ENCODE measurements at places on chromosomes 12 and 14. TPM values are rescaled to one million over a fixed set of nuclear protein-coding genes. Genes with fewer than 3 reads are reported as not detected.

The SLC17A8 gene
- total RNA-seq, result not detected

- DNase-seq, result no peak
These were observed 2.2 kb upstream of the NFKBIA start for GRCh38 chr14:35406506-35407305.

The NEUROD4 gene
- total RNA-seq, result 0.05 TPM

DNA sequence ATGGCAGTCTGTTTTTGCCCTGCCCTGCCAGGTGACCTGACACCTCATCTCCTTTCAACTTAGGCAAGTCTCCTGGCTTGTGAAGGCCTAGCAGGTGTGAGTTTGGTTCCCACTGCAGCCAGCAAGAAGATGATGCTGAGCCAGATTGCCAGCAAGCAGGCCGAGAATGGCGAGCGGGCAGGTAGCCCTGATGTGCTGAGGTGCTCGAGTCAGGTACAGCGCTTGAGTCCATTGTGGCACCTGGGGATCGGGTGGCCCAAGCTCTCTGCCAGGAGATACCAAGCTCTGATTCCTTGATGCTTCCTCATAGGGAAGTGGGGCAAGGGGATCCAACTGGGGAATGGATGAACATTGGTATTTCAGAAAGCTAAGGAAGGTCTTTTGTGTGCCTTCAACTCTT, 4.1 kb upstream of the CSAD start:
- DNase-seq, result no peak

The GPR162 gene
- 0.29 TPM for total RNA-seq

The CAND1 gene
- total RNA-seq, result 209 TPM

DNA sequence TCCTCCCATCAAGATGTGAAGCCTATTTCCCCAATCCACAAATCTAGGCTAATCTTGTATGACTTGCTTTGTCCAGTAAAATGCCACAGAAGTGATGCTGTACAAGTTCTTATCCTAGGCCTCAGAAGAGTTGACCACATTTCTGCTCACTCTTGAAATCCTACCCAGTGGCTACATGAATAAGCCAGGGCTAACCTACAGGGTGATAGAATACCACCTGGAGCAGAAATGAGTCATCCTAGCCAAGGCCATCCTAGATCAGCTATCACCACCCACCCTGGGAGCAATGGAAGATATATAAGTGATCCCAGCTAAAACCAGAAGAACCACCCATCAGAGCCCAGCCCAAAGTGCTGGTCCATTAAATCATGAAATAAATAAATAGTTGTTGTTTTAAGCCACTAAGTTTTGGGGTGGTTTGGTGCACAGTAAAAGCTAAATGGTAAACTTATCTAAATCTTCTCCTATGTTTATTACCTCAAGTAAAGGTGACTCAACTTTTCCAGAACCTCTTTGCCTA, 105.1 kb downstream of the RPS29 start:
- no peak for DNase-seq

- no peak for DNase-seq
These were observed 8.1 kb downstream of the TAMALIN start for GRCh38 chr12:52014567-52015530.

- no peak for DNase-seq
These were observed 39.1 kb downstream of the TSPAN9 start for GRCh38 chr12:3116106-3116844.

DNA sequence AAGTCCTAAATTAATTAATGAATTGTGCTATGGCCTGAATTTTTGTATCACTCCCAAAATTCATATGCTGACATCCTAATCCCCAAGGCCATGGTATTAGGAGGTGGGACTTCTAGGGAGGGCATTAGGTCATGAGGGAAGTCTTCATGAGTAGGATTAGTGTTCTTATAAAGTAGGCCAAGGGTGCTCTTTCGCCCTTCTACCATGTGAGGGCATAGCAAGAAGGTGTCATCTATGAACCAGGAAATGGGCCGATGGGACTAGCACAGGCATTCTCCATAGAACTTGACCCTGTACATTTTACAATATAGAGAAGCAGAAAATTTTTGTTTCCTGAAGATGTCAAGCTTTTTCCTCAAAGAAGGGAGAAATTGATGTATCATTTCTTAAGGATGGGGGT, 12.5 kb downstream of the SYT10 start:
- DNase-seq, result no peak

GRCh38 chr14:29743531-29743930, 184.1 kb downstream of the PRKD1 start:
- no peak for DNase-seq

GRCh38 chr12:76643438-76643837, 83.9 kb upstream of the OSBPL8 start:
- DNase-seq, result no peak

The KRT71 gene
- total RNA-seq, result not detected

- DNase-seq, result no peak
These were observed 14.3 kb upstream of the ZFP36L1 start for GRCh38 chr14:68807148-68807600.

The ZNF384 gene
- total RNA-seq, result 79.6 TPM

DNA sequence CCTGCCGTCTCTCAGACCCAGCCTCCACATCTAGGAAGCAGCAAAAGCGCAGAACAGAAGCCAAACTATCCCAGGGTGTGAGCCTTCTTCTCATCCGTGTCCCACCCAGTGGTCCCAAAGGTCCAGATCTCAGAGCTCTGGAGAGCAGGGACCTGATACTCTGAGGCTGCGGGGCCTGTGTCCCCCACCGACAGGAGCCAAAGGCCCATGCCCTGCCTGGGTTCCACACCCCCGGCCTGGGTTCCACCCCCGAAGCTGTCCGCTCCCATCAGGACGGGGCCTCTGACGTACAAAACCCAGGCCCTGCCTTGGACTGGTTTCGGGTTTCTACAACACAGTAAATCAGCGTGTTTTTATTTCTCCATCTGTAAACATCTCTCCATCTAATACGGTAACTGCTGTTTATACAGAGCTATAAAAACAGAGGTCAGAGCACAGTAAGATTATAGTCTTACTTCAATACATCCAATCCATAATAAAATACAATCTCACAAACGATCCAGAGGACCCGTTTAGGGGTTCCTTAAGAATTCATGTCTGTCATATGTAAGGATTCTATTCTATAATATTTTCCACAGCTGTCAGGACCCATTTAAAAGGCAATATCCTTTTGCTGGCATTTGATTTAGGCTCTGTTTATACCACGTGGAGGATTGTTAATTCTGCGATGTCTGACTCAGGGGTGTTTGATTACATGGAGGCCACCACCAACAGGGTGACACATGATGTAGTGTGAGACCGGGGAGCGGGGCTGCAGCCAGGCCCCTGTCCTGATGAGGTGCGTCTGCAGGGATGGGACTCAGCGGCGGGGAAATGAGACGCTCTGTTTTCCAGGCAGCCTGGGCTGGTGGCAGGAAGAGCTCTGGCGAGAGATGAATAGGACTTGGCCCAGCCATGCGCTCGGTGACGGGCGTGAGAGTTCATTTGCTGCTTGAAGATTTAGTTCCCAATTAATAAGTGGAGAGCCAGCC, 110.3 kb downstream of the DICER1 start:
- no peak for DNase-seq

- no peak for DNase-seq
These were observed 2.9 kb upstream of the CLEC7A start for GRCh38 chr12:10132850-10133370.

DNA sequence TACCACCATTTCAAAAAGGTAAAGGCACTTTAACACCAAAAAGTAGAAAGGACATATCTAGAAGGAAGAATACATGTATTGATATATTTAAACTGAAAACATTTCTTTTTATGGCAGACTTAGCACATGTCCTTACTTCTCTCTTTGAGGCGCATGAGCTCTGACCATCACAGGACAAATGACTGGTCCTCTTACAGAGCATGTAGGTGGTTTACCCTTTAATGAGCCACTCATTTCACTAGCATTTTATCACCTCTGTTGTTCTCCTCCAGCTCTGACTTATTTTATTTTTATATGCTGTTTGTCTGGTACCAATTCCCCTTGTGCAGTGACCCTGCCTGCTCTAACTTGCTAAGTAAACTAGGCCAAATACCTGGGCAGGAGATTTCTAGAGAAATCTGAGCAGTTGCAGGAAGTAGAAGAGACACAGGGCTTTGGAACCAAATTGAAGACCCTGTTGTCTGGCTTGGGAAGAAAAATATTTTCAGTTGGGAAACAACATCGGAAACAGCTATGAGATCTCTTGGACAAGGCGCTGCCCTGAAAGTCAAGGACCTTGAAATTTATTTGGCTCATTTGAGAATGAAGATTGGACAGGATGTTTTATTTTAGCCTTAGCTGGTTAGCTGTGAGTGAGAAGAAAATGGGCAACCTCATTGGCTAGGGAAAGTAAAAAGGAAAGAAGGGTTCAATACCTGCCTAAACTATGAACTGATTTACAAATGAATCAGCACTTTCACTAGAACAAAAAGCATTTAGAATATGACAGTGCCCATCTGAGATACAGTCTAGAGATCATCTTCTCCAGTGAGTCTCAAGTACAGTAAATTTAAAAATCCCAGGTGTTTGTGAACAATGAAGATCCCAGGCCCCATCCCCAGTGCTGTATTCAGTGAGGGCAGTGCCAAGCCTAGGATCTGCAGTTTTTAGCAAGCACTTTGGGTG, 374.4 kb downstream of the ZFP36L1 start:
- DNase-seq, result no peak

- DNase-seq, result no peak
These were observed 26.6 kb downstream of the MBIP start for GRCh38 chr14:36293824-36294223.

The MIPOL1 gene
- total RNA-seq, result not detected

DNA sequence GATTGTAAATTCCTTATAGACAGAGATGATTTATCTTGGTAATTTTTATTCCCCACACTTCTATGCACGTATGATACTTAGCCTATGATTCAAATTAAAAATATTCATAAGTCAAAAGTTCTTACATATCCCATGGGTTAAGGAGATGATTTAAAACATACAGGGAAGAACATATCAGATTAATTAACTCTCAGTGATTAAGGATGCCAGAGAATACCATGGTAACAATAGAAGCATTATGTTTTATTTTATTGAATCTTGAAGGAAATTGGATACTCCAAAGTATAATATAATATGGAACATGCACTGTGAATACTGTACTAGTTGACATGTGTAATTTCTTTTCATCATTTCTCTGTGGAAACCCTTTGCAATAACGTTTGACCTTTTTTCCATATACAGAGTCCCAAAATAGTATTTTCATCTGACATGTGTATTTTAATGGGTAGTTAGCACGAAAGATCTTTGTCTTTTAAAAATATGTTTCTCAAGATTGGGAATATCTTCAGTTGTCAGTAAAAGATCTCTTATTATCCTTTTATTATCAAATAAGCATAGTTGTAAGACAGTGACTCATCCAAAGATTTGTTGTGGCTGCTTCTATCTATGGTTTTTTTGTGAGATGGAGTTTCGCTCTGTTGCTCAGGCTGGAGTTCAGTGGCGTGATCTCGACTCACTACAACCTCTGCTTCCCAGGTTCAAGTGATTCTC, 166.7 kb downstream of the RAD51B start:
- no peak for DNase-seq

The COL2A1 gene
- total RNA-seq, result not detected

DNA sequence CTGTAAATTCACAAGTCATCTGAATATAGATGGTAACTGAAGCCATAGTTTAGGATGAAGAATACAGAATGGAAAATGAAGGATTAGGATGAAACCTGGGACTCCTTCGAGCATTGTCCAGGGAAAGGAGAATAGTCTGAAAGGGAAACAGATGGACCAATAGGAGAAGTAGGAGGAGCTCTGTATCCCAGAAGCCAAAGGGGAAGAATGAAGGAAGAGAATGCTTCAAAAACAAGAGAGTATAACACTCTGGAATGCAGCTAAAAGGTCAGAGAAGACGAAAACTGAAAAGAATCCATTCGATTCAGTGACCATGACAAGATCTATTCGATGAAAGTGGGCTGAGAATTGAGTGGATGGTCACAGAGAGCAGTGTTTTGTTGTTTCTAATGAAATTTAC, 1.0 kb downstream of the GMFB start:
- DNase-seq, result no peak

DNA sequence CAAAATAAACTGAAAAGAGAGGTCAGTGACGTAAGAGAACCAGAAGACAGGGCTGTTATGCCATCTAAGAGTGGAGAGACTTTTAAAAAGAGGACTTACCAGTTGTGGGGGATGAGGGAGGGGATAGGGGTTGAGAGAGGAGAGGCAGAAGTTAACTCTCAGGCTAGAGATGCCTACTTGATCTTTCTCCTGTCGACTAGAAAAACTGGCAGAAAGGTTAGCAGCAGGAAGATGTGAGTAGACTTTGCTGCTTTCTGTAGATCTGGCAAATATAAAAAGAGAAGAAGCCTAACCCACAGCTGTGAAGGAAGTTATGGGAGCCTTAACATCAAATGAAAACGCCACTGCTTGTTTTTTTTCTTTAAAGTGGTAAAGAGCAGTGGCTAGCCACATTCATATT, 10.7 kb downstream of the CREBL2 start:
- no peak for DNase-seq

The TBC1D30 gene
- 1.1 TPM for total RNA-seq

DNA sequence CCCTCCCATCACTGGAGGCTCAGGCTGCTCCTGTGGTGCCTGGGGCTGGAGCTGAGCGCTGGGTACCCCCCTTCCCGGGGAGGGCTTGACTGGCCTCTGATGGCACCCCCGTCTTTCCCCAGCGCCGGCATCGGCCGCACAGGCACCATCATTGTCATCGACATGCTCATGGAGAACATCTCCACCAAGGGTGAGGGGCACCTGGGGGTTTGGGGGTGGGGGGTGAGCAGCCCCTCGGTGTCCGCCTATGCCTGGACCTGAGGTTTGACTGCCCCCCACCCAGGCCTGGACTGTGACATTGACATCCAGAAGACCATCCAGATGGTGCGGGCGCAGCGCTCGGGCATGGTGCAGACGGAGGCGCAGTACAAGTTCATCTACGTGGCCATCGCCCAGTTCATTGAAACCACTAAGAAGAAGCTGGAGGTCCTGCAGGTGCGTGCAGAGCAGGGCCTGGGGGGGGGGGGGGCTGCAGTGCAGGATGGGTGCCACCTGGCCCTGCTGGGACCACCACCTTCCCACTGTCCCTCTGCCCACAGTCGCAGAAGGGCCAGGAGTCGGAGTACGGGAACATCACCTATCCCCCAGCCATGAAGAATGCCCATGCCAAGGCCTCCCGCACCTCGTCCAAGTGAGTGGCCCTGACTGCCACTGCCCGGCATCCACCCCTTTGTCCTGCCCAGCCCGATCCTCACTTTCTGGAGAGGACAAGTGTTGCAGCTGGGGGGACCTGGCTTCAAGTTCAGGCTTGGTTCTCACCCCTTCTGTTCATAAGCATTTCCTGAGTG, 8.8 kb downstream of the PTPN6 start:
- DNase-seq, result no peak

The OR4K2 gene
- not detected for total RNA-seq

Data from activated T-helper 1 cell treated with anti-CD3 and anti-CD28 coated beads, Interleukin-12 subunit alpha, Interleukin-12 subunit beta, Interleukin-2, Interleukin-4 antibody, amounts not matched to agents 30 ng/mL and 10 ng/mL and 1 ng/mL, durations not matched to agents 14 hours and 24 hours and 36 hours (primary cell).